ENCODE measurements at places on chromosomes 12 and 14.

DNA sequence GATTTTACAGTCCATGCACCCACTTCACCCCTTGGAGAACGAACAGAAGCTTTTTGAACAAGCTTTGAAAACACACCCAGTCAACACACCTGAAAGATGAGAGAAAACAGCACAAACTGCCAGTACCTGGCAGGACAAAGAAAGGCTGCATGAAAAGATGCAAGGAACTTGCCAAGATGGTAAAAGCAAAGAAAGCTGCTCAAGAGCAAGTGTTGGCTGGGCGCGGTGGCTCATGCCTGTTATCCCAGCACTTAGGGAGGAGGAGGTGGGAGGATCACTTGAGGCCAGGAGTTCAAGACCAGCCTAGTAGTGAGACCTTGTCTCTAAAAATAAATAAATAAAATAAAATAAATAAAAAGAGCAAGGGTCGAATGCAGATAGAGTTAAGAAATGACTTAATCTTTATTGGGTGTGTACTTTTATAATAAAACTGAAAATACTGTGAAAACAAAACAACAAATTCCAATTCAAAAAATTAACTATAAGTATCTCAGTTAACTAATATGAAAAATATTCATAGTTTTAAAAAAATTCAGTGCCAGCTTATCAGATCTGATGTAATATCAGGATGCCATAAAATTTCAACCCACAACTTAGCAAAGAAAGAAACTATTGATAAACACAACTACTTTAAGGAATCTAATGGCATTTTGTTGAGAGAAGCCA is 59.2 kb downstream of the HECTD4 start:
- no peak for DNase-seq

- DNase-seq: no peak
These were observed 20.1 kb upstream of the SLC6A12 start for GRCh38 chr12:234019-234418.

DNA sequence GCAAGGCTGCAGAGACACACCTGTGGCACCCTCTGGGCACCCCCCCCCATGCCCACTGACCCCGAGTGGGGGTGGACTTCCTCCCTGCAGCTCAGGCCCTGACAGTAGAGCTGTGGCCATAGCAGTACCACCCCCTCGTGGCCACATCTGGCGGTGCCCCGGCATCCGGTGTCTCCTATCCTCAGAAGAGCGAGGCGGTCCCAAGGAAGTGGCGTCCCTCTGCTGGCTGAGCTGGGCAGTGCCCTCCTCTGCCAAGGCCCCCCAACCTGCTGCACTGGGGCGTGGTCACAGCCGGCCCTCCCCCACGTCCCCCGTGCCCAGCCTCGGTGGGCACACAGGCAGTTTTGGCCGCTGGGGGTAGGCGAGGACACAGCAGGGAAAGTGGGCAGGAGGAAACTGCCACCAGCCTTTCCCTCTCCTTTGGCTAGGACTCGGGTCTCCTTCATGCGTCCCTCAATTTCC is 6.0 kb upstream of the SLC6A12 start:
- DNase-seq: peak; percentile 42

DNA sequence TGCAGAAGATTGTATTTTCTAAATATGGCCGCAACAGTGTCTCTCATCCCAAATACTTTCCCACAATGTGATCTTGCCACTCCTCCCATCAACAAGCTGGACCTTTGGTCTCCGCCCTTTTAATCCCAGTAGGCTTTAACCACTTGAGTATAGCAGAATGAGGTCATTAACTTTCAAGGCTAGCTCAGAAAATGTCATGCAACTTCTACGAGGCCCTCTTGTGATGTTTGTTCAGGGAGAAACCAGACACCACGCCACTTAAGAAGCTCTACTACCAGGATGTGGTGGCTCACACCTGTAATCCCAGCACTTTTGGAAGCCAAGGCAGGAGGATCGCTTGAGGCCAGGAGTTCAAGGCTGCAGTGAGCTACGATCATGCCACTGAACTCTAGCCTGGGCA is 20.1 kb upstream of the OR6J1 start:
- DNase-seq: no peak

DNA sequence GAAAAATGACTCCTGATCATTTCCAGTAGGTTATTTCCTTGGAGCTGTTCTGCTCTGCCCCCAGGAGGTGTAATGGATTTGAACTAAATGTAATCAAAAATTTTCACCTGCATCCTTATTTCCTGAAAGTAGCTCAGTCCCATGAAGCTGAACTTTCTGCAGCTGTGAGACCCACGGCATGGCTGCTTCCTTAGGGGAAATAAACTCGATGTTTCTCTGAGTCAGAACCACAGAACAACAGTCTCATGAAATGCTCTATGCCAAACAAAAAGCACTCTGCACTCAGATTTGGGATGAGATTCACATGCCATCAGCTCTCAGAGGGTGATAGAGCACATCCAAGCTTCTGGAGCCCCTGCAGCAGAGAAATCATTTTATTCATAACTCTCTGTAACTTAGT is 224.1 kb upstream of the PLEKHG7 start:
- DNase-seq: no peak

DNA sequence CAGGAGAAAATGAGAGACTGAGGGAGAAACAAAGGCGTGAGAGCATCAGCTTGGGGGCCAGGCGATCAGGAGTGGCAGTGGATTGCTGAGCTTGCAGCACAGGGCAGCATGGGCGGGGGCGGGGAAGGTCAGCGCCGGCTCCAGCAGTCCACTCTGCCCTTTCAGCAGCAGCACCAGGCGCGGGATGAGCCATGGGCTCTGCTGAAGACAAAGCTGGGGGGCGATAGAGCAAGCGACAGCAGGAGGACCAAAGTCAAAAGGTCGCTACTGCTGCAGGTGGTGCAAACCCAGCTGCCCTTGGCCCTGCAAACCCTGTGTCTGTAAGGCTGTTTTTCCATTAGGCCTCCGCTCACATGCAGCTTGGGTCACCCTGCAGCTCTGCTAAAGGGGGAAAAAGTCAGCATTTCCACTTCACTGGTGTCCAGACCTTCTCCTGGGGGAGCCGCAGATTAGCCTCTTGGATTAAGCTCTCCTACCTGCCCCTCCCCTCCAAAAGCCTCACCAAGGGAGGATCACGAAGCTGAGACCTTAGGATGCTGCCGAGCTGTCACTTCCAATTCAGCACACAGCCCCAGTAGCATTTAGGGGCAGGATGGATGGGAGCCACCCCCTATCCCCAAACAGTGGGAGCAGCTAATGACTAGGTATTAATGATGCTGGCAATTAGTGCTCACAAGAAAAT is 204.8 kb downstream of the DPF3 start:
- DNase-seq: no peak

DNA sequence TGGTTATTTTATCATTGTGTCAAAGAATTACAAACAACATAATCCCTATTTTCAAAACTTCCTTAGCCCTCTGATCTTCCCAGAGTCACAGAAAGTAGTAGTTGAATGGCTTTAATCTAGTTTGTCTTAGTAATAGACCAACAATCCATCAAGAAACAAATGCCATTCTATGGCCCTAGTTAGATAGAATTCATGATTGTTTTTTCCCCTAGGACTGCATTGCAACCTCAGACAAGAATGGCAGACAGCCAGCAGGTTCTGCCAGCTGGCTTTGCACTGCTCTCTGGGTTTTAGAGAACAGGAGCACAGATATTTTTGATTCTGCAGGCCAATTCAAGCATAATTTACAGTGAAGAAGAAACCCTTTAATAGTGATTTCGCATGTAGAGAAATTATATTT is 33.8 kb downstream of the SYT1 start:
- no peak for DNase-seq

- no peak for DNase-seq
These were observed 39.8 kb downstream of the IFNG start for GRCh38 chr12:68119724-68120211.

GRCh38 chr14:91509083-91509877 is 830 bp downstream of the PPP4R3A start:
- peak; percentile 6 for DNase-seq

DNA sequence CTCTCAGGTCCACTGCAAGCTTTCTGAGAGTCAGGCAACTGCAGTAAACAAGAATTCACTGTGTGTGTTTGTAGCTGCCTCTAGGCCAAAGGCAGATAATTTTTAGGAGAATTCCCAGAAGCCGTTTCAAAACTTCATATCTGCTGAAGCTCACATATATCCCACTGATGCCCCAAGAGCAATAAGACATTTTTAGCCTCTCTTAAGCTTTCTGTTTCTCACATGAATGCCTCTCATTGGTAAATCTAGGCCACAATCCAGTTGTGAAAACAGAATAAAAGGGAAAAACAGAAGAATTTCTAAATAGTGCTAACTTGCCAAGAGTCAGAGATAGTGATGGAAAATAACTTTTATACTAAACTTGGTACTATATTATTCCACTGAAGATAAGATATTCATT is 48.5 kb upstream of the LIN7A start:
- DNase-seq: no peak

DNA sequence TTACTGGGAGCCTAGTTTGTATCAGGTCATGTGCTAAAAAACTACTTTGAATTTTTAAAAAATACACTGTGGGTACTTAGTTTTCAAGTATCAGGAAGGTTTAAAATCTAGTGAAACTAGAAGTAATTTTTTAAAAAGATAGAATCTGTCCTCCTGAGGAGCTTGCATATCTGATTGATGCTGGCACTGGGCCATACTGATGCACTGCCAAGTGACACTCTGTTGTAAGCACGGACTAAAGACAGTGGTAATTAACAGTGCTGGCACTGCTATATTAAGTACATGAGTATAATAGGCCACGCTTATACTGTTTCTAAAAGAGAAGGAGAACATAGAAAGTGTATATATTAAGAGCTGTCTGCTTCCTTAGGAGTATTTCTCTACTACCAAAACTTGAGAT is 10.0 kb upstream of the TBC1D30 start:
- no peak for DNase-seq

DNA sequence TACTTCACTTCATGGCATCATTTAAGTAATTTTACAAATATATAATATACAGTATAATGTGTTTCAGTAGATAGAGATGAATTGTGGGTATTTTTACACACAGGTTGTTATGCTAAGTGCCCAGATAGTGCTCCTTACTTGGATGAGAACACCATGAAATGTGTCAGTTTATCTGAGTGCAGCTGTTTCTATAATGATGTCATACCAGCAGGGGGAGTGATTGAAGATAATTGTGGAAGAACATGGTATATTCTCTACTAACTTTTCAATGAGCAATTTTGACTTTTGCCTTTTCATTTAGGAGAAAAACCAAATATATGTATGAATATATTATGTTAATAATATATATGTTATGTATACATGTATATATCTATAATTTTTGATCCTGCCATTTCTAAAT is 221.6 kb downstream of the LRRK2 start:
- DNase-seq: no peak

GRCh38 chr12:132215299-132215989 is 71.2 kb downstream of the NOC4L start:
- DNase-seq: no peak

- DNase-seq: no peak
These were observed 4.6 kb upstream of the CEP128 start for GRCh38 chr14:80946187-80946586.

DNA sequence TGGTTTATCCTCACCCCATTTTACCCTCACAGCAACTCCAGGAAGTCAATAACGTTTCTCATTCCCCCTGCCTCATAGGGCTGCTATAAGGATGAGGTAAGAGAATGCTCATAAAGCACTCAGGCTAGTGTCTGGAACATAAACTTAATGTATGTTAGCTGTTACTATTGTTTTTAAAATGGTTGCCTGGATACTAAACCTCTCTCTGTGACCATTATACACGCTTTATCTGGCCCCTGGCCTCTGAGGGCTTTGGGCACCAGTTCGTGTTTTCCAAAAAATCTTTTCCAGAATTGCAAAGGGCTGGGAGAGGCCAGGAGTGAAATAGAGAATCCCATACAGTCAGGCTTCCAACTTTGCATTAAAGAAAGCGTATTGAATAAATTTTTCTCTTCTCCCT is 113.9 kb downstream of the KTN1 start:
- no peak for DNase-seq

GRCh38 chr14:54550514-54550913 is 16.4 kb upstream of the SAMD4A start:
- DNase-seq: no peak

GRCh38 chr14:51504669-51505068 is 147.0 kb upstream of the FRMD6 start:
- DNase-seq: no peak

GRCh38 chr14:104877066-104877805 is 12.2 kb downstream of the CEP170B start:
- no peak for DNase-seq

DNA sequence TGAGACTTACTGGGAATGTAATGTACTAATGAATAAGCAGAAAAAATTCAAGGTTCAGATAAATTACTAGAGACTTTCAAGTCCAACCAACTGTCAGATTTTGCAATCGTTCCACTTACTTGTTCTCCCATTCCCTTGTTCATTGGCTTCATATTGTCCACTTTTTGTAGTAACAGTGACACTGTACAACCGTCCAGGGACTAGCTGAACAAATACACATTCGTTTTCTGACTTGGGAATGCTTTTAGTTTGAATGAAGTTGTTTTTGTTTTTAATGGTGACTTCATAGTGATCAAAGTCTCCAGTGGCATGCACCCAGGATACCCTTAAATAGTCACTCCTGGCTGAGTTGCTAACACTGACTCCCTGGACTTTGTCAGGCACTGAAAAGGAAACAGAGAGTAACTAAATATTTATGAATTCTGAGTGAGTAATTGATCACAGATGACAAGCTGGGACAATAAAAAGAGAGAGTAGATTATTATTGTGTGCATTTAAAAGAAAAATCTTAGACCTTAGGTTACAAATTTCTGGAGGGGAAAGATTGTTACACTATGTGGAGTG is 65.4 kb downstream of the PTPRB start:
- no peak for DNase-seq

DNA sequence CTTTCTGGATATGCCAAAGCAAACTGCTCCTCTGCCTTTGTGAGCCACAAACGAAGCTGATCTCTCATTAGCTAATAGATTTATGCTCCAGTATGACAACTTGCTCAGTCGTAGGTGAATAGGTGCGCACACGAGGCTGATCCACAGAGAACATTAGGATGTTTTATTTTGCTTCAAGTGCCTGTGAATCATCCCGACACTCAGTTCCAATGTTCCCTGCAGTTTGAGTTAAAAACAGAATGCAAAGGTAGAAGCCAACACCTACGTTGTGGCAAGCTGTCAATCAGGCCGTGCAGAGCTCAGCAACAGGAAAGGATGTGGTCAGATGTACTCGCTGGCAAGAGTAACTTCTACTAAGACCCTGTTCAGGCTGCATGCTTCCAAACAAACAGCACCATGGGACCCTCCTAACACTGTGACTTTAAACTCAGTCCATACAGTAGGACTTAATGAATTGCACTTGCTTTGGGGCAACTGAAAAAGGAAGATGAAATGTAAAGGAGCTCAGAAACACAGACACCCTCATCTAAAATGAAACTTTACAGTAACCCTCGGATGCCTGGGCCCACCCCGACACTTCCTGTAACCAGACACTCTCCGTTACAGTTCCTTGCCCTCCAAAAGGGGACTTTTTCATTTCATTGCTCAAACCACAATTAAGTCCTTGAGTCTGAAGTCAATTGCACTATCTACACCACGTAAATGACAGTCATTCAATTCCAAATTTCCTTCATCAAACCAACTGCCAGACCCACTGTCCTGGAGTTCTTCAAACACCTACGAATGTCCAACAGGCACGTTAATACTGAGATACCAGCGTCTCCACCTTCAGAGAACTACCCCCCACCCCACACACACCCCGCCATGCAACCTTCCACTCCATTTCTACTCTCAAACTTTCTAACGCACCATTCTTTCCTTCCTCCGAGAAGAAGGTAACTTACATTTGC is 1.6 kb downstream of the CCDC88C start:
- DNase-seq: peak; percentile 19

GRCh38 chr12:124603831-124604251 is 36.4 kb upstream of the NCOR2 start:
- DNase-seq: no peak
